Activated CD4-positive, alpha-beta T cell treated with anti-CD3 and anti-CD28 coated beads, Interleukin-2, amount 50 U/mL, for 48 hours (primary cell): ENCODE measurements at places on chromosomes 1 and 21.

DNA sequence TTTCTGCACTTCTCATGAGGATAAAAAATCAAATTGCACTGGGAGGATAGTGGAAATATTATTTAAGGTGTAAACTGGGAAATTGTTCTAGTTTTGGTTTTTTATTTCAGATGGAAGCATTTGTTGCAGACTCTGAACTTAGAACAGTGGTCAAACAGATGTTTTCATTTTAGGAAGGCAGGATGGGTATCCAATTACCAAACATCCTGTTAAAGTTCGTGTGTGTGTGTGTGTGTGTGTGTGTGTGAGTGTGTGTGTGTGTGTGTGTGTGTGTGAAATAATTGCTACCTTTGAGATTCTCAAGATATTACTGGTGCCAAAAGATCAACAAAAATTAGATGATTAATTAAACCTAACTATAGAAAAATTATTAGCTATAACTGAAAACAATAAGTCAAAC is 24.3 kb upstream of the DUSP10 start:
- no peak for DNase-seq

DNA sequence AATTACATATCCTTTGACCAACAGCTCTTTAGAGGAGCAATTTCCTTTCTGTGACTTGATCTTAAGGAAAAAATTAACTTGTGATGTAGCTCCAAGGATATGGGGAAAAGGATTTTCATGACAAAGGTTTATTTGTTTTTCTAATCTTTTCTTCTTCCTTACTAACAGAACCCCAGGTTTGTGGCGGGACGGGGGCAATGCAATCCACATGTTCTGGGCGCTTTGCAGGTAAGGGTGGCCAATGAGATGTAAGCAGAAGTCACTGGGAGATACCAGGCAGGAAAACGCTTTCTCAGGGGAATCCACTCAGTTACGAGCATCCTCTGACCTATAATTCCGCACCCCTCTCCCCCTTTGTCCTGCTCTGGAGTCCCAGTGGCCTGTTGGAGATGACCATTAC is 122.0 kb downstream of the MRPS6 start:
- no peak for DNase-seq

DNA sequence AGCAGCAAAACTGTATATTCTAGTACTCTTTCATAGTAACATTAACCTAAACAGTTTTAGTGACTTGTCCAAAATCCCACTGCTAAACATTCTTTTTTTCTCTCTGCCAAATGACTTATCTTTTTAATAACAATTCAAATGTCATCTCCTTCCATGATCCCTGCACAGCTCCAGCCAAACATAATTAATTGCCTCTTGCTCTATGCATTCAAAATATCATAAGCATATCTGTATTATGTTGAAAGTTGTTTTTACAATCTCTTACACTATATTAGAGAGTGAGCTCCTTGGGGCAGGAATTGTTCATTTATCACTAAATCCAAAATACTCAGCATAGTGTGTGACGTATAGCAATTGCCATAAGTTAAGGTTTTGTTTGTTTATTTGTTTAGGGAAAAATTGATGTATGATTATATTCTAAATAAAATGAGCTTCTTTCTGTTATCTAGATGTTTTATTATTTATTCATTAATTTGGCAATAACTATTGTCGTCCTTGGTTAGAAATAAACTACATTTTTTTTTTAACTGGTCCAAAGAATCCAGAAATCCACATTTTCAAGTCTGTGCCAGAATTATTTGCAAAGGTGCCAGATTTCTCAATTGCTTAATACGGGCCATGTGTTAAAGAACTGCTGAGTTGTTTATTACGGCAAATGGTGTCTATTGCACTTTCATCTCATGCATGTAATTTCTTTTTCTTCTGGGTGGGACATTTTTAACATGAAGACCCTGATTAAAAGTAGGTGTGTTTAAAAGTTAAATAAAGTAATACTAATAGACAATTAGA is 577.2 kb upstream of the ZRANB2 start:
- no peak for DNase-seq

DNA sequence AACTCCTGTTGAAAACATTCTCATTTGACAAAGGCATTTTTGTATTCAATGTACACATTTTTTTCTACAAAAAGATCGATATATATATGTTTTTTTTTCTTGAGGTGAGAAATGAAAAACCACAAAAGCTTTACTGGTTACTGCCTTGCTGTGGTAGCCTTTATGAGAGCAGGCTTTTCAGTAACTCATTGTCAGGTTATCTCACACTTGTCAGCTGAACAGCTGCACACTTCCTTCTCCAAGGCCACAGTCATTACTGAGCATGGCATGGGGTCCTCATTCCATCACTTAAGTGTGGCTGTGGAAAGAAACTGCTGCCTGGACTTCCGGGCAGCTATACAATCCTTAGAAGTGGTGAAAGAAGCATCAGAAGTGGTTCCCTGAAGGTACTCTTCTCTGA is 169.3 kb upstream of the ZP4 start:
- no peak for DNase-seq

DNA sequence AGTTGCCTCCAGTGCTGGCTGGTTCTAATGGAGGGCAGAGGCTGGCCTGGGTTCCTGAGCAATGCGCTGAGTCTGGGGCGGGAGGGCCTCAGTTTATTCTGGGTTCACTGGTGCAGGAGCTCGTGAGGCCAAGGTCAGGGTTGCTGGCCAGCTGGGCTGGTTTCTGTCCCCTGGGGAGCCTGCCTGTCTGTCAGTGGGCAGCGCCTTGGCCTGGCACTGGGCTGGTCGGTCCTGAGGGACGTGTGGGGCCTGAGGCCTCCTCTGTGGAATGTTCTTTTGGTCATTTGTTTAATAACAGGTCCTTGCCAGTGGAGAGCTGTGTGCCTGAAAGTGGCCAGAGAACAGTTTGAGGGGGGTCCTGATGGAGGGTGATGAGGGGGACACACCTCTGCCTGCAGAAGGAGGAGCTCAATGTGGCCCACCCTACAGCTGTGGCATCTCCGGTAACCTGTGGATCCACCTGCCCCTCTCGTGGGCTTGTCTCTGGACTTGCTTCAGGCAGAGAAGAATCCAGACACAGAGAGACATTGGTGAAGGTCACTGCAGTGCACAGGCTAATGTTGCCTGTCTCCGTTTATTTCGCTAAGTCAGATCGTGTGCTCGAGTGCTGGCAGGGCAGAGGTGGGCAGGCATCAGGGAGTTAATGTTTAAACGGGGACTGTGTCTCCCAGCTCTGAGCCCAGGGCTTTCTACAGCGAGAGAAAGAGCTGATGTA is 34.6 kb downstream of the COQ8A start:
- DNase-seq, result no peak

GRCh38 chr1:80759354-80759753 is 1041.4 kb upstream of the ADGRL2 start:
- DNase-seq, result no peak

DNA sequence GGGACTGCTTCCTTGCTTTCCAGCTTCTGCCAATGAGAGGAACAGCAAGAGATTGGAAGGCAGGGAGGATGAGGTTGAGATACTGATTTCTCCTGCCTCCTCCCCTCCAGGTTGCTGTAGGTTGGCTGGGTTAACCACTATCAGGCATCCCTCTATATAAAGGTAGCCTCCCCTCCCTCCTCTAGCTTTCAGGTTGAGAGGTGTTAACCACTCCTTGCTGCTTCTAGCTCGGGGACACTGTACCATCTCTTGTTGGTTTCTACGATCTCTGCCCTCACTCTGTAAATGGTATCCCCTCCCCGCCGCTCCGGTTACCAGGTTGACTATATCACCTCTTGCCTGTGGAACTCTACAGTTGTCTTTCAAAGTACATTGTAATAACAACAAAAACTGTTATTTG is 16.7 kb downstream of the LPAR3 start:
- no peak for DNase-seq

- no peak for DNase-seq
Measured at GRCh38 chr21:30874526-30874925, 6.9 kb downstream of the KRTAP11-1 start.

DNA sequence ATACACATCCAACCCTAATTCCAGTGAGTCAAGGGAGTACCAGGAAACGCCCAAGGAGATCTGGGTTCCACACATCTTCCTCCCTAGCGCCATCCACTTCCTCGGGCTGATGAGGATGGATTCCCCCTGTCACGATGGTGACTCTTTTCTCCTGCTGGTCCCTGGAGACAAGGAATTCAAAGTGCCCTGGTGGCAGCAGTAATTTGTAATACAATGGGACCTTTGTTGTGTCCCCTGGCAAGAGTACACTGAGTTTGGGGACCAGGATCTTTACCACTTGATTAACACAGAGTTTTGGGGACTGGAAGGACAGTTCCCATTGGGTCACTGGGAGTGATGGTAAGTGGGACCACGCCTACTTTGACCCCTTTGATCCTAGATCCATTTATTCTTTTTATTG is 9.4 kb upstream of the JAK1 start:
- no peak for DNase-seq

GRCh38 chr1:31297277-31298247 is 730 bp downstream of the ZCCHC17 start:
- DNase-seq, result peak; percentile 9

DNA sequence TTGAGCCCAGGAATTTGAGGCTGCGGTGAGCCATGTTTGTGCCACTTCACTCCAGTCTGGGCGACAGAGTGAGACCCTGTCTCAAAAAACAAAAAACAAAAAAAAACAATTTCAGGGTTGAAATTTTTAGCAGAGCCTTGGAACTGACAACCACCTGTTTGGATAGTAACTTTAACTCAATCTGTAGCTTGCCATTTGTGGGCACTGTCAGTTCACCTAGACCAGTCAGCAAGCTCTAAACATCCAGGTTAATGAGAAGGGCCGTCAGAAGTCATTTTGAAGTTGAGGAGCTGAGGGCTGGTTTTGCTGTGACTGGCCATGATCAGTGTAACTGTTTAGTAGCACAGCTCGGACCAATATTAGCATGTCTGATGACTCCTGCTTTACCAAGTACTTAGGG is 8.4 kb downstream of the TRAPPC10 start:
- no peak for DNase-seq

- DNase-seq, result no peak
Measured at GRCh38 chr1:10836726-10837125, 40.3 kb upstream of the CASZ1 start.

- DNase-seq, result no peak
Measured at GRCh38 chr1:51189421-51190073, 46.5 kb upstream of the RNF11 start.

- no peak for DNase-seq
Measured at GRCh38 chr1:39080831-39081270, 54.7 kb downstream of the NDUFS5 start.

DNA sequence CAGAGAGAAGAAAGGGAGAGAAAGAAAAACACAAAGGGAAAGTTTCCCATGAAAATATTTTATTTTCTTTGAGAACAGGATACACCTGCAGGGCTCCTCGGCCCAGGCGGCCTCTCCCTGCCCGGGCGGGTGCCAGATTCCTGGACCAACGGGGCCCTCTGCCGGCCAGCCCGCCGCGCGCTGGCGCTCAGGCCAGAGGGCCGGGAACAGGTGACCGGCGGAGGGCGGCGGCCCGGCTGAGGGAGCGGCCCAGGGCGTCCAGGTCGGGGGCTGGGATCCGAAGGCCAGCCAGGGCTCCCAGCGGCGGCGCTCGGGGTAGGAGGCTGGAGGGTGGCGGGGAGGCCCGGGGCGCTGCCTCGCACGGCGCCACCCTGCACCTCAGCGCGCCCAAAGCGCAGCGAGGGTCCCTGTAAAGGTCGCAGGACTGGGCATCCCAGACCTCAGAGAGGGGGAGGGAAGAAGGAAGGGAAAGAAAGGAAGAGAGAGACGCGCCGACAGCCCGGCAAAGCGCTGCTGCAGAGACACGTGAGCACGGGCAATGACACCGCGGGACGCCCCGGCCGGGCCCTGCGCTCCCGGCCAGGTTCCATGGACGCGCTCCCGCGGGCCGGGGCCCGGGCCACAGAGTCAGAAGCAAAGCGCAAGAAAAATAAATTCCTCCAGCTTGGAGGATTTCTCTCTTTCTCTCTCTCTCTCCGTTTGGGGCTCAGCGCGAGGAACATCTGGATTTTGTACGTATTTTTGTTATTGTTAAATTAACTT is 927 bp downstream of the WNT9A start:
- peak; percentile 65 for DNase-seq

- DNase-seq, result peak; percentile 68
Measured at GRCh38 chr1:37478451-37478881, 4.1 kb downstream of the ZC3H12A start.

DNA sequence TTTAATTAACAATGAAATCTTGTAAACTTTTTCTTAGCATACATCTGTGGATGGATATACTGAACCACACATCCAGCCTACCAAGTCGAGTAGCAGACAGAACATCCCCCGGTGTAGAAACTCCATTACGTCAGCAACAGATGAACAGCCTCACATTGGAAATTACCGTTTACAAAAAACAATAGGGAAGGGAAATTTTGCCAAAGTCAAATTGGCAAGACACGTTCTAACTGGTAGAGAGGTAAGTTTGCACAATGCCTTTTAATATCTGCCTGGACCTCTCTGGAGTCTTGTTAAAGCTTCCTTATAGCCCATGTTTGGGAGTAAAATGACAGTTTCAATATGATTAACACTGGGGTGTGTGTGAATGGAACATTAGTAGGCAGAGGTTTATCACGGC is 51.4 kb downstream of the MARK1 start:
- DNase-seq, result no peak

DNA sequence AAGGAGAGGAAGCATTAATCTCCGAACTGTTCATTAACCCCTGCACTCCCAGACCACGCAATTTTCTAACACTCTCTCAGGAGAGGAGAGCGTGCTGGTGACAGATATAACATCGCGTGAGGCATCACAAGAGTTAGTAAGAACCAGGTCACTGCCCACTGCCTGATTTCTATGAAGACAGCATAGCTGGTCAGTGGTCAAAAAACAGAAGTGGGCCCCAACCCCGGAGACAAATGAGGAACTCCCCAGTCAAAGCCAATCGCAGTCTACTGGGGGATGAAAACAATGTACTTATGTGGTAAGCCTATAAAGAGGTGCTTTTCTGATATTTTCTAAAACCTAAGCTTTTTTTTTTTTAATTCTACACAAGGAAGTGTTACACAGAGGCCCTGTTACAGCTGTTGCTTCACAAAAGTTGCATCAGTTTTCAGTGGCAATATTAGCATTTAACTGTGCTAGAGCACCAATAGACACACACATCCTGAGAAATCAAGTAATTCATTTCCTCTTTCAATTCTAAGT is 231.8 kb upstream of the IRF2BP2 start:
- no peak for DNase-seq

DNA sequence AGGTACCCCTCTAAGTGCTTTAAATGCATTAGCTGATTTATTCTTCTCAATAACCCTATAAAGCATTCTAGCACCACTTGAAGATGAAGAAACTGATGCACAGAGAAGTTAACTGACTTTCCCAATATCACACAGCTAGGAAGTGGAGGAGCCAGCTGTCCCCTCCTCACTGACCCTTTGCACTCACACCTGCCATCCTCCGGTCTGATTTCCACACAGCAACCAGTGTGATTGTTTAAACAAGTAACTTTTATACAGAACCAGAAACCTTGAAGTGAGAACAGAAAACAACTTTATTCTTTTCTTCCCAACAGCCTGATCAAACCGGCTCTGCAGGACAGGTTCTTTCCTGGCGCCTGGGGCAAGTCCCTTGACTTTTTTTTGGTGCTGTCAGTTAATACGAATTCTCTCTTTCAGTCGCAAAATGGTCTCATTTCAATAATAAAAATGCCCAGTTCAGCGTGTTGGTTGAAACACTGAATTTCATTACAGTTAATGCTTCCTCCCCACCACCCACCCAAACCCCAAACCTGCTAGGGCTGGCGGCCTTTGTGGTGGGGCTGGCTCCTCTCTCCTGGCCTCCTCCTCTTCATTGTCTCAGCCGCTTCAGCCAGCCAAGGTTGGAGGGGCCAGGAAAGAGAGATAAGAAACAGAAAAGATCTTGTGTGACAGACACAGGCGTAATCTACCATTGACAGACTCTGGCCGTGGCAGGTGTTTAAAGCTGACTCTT is 26.4 kb upstream of the EEIG2 start:
- DNase-seq, result peak; percentile 36
